ENCODE measurements at places on chromosomes 2 and 18.
A peak's percentile ranks its signal among the peaks of the same experiment; 100 is the strongest.

DNA sequence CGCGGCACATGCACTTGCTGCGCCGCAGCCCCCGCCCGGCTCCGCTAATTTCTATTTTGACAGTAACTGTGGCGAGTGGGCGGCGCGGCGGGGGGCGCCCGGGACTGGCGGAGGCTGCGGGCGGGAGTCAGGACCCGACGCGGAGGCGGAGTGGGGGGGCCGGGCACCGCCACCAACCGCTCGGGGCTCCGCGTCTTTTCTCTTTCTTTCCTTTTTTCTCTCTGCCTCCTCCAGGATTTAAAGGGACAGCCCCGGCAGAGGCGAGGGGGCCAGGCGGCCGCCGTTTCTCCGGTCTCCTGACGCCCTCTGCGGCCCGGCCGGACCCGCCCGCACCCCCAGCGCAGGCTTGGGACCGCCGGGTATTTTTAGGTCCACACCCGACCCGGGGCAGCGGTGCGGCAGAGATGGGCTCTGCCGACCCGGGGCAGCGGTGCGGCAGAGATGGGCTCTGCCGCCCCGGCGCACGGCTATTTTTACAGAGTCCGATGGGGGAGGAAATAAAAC, 460 bp upstream of the ZBTB7C start:
- no peak for DNase-seq

DNA sequence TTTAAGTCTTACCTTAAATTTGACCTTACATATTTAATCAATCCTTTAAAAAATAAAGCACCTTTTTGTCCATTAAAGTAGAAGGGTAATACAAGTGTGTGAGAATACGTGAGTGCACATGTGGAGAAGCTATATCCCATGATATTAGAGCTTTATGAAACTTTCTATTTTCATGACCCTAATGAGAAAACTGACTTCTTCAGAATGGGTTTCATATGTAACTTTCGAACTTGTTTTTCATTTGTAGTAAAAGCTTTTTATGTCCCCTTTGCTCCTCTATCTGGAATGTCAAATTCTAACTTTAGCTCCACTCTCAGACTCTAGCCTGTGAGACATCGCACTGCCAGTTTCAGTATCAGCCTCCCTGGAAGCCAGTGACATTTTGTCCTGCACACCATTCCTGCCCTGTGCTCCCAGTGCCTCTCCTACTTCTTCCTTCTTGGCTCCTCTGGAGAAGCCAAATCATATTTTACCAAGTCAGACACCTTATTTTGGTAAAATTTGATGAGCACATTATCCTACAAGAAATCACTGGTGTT, 42.0 kb downstream of the MAPRE2 start:
- DNase-seq: no peak

DNA sequence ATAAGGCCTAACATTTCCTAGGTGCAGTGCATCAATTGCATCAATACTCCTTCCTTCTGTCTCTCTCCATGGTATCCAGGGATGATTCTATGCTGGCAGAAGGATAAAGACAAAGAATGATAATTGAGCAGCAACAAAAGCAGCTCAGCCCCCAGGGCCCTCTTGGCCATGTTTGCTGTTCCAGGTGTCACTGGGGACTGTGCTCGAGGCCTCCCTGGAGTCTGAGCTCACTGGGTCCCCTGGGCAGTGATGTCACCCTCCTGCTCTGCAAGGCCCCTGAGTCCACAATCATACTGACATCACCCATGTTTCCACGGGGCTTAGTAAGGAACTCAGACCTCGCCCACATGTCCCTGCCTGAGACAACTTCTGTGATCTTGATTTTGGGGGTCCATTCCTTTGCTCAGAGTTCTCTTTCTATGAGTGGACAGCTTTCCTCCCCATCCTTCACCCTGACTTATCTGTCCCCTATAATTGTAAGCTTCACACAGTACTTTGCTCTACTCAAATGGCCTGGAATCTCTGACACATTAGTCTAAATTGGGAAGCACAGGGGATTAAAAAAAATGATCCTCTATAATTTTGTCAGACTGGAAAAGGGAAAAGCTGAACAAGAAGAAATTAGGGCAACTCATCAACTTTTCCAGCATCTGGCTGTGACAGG, 15.8 kb upstream of the EXOC6B start:
- DNase-seq: no peak

- DNase-seq: peak; percentile 71
These were observed 154.8 kb downstream of the TGIF1 start for GRCh38 chr18:3604498-3605408.

- DNase-seq: peak; percentile 87
These were observed 1.3 kb upstream of the ZNF516 start for GRCh38 chr18:76496194-76496890.

DNA sequence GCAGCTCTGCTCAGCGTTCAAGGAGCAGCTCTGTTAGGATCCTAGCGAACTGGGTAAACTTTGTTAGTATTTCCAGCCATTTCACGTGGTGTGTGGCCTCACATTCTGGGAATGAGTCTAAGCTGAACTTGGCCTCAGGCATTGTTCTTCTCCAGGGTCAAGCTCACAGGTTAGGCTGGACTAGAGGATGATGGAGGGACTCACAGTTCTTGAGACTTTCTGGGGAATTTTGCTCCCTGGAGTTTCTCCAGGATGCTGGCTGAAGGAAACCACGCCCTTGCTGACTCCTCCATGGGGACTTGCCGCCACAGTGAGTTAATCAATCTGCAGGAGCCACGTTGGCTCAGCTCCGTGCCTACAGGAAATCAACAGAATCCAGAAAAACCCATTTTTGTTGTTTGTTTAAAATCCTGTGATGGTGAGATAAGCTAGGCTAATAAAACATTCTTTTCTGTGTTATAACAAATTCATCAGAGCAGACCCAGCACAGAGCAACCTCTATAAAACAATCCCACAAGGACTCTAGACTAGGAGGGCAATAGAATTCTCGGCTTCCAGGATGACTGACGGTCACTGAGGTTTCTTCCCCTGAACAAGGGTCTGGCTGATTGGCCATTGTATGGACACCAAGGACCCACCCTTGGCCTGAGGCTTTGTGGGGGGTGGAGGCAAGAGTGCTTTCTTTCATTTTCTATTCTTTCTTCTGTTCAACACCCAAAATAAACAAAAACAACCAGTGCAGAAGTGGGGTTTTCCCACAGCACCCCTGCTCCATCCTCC, 12.6 kb downstream of the CNDP1 start:
- DNase-seq: peak; percentile 44

GRCh38 chr2:172195836-172196376, 93.2 kb upstream of the DLX2 start:
- no peak for DNase-seq

GRCh38 chr18:74870950-74871349, 273.3 kb downstream of the ZNF407 start:
- no peak for DNase-seq

- no peak for DNase-seq
These were observed 30.4 kb downstream of the ANKRD44 start for GRCh38 chr2:197280015-197280702.

GRCh38 chr2:54599914-54600313, 123.5 kb upstream of the EML6 start:
- peak; percentile 77 for DNase-seq

DNA sequence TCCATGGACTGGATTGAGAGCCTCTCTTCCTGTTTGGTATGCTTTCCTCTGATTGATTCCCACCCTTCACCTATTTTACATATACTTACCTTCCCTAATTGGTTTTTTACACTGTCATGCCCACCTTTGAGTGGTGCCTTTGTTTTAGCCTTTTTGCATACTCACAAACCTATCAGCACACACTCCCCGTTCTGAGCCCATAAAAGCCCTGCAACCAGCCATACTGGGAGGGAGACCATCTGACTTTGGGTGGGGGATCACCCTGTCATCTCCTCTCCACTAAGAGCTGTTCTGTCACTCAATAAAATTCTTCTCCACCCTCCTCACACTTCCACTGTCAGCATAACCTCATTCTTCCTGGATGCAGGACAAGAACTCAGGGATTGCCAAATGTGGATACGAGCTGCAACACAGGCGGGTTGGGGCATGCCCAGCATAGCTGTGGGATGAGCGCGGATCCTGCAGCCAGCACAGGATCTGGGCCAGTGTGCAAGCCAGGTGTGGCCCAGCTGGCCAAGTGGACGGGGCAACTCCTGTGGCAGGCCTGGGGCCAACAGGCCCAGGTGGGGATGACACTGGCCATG, 9.4 kb upstream of the MOB1A start:
- no peak for DNase-seq

GRCh38 chr2:27765621-27766286, 5.8 kb upstream of the MRPL33 start:
- peak; percentile 81 for DNase-seq

DNA sequence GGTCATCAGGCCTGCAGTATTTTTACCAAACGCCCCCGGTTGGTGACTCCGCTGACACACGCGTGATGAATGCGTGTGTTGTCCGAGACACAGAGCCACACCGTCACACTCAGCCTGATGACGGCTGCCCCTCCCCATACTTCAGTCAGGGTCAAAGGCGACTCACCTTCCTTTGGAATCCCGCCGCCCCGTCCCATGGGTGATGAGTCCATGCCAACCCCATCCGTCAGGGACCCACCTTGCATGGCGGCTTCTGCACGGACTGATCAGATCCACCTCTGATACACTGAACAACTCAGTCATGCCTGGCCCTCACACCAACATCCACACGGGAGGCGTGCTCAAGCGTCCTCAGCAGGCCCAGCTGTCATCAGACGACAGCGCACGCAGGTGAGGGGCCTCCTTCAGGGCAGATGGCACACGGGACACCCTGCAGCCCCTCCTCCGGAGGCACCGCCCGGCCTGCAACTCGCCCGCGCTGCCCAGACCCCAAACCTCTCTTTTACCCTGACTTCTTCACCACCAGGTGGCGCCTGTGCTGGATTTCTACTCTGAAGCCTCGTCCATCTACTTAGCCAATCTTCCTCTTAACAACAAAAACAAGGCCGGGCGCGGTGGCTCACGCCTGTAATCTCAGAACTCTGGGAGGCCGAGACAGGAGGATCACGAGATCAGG, 89.2 kb downstream of the ZNF516 start:
- peak; percentile 73 for DNase-seq

DNA sequence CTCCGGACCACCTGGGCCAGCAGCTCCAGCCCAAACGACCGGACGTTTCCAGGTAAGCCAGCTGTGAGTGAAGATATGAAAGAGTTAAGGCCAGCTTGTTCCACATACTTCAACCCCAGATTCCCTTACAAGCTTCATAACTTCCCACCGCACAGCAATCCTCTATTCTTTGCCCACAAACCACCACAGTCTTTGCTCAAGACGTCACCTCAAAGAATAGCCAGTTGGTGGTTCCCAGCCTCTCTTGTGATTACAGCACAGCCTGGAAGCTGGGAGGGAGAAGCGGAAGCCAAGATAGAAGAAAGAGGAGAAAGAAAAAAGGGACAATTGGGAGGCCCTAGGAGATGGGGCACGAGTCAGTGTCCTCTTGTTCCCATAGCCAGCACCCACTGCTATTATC, 70.6 kb downstream of the NRP2 start:
- DNase-seq: no peak

GRCh38 chr2:6653281-6653750, 212.4 kb downstream of the CMPK2 start:
- no peak for DNase-seq

DNA sequence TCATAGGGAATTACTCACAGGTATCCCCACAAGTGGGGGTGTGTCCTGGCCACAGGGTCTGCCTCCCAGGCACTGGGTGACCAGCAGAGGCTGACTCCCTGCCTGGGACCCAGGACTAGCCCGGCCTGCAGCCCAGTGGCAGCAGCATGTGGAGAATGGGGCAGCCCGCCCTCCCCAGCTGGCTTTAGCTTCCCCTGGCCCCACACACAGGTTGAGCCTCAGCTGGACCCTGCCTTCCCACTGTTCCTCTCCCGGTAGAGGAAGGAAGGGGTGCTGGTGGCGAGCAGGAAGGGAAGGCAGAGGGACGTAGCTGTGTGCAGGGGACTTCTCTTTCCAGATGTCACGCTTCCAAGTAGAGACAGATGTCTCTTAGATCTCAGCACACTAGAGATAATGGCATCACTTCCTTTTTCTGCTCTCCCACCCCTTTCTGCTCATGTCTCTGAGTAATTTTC, 51.4 kb downstream of the EMILIN2 start:
- no peak for DNase-seq

DNA sequence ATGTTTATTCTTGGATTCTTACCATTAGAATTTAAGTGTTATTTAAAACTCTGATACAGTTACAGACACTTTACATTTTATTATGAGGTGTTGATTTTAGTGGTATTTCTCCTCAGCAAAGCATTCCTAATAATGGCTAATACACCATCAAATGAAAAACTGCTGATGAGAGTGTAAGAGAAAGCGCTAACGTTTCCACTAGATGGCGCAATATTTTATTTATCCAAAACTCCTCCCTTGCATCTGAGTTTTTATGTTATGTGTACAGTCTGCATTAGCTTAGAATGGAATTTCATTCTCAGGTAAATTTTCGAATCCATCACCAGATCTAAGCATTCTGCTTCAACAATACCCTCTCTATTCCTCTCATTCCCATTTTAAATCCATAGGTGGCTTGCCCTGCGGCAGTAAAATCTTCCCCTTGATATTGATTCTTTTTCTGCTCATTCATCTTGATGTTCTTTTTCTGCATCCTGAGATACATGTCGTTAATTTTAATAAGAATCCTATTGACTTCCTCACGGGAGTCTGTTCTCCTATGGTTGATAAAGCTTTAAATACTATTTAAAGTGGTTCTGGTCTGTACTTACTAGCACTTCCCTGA, 53.9 kb downstream of the PRKRA start:
- peak; percentile 72 for DNase-seq

DNA sequence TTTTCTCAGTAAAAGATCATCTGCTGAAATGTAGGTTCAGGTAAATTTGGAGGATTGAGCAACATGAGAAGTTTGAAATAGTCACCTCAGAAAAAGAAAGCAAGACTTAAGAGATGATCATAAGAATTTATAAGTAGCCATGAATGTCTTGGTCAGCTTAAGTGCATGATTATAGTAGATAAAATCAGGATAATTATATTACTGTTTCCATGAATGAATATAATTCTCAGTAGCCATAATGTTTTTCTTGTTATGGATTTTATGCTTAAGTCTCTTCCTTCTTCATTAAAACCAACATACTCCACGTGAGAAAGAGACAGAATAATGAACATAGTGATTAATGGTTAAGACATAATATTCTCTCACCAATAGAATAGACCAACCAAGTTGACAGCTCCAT, 223.7 kb downstream of the EXOC6B start:
- DNase-seq: no peak

DNA sequence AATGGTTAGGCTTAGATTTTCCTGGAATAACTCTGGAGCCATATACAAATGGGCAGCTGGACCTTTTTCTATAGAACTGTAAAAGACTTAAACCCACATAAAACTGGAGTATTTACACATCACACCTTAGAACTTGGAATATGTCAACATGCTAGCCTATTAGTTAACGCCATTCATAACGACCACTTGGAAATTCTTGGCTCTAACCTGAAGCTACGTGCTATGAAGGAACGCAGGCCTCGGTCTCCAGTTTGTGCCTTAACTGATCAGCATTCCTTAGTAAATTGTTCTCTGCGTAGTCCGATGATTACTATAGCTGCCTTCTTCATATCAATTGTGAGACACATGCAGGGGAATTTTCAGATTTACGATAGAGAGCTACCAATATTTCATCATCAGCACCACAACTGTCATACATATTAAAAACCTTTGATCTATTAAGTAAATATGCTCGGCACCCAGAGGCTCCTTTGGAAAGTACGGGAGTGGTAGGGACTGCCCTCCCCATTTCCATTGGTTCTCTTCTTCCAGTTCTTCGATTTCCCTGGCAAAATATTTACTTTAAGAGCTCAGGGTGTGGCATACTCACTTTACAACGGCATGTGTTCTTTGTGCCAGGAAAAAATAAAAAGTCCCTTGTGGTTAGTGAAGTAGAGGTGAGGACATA, 17.5 kb upstream of the CCL20 start:
- DNase-seq: peak; percentile 54

Data from stomach (tissue), 19 donors.